Gastroesophageal sphincter (tissue), 4 donors: ENCODE measurements at places on chromosomes 3 and 15.

DNA sequence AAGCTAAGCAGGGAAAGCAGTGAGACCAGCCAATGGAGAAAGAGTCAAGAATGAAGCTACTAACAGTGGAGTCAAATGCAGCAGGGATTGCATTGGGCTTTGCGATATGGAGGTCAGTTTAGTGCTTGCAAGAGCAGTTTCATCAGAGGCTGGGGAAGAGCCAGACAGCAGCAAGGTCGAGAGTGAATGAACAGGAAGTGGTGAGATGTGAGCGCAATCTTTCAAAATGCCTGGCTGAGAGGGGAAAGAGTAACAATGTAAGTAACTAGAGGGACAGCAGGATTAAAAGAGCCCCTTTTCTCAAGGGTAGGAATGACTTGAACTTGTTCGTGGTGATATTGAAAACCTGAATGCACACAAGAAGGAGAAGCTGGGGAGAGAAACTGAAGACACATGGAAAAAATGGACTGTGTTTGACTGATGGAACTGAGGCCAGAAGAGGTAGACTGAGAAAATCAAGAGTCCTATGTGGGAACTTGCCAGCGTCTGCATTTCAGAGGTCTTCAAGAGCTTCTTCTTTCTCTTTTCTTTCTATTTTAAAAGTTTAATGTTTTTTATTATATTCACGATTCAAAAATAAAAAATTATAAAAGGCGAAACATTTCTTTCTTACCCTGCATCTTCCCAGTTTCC is 30.6 kb upstream of the GPR160 start:
- no peak for ATAC-seq

DNA sequence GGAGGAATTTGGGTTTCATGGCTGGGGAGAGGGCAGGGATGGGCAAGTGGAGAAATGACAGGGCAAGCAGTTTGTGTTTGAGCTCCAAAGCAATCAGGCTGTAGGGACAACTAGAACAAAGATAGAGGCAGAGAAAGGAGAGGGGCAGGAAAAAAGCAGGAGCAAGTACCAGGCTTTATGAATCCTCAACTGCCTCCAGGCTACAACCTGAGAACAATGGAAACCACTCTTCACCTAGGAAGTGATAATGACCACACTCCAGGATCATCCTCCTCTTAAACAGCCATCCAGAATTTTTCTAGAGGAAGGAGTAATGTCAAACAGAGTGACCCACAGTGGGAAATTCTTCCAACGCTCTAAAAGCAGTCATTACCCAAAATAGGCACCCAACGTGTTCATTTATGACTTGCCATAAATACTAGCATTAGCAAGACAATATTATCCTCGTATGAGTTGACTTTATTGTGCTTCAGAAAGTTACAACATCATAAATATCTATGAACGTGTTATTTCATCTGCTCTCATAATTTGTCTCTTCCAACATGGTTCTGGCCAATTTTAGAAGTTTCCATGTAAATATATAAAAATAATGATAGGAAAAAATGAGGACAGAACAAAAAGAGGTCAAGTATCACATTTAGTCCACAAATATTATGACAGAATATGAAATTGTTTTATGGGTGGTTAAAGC is 50.5 kb downstream of the TNFAIP8L3 start:
- ATAC-seq: no peak

GRCh38 chr3:130345487-130346079 is at the start of gene COL6A5:
Gene COL6A5 (plus strand): TSS chr3:130345672. CDS start chr3:130373639, 27,967 bp downstream.
- no peak for ATAC-seq

DNA sequence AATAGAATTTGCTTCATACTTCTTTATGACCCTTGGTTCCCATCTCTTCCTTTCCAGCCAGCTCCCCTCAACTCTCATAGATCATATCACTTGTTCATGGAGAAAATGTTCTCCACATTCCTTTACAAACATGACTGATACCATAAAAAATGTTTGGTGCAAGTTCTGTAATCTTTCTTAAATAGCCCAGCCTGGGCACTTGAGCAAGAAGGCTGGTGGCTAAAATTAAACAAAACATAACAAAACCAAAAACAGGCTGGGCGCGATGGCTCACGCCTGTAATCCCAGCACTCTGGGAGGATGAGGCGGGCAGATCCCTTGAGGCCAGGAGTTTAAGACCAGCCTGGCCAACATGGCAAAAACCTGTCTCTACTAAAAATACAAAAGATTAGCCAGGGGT is 8.9 kb upstream of the POLR2M start:
- ATAC-seq: no peak

DNA sequence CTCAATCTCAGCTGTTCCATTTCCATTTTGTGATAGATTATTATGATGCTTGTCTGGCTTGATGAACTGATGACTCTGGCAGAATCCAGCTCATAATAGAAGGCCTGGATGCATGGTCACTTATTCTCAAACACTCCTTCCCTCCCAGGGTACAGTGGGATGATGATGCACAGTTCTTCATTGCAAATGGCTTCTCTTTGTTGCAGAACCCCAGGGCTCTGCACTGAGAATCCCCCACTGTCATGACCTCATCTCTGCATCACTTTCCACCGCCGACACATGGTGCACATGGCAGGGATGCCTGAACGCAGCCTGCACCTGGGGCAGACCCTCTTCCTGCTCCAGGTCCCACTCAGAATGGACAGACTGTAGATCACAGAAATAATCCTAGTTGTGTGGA is 515.6 kb upstream of the NR2F2 start:
- ATAC-seq: no peak

GRCh38 chr3:6250167-6250566 is 610.7 kb upstream of the GRM7 start:
- ATAC-seq: no peak

- ATAC-seq: no peak
These were observed 16.0 kb downstream of the RMDN3 start for GRCh38 chr15:40739047-40739446.

DNA sequence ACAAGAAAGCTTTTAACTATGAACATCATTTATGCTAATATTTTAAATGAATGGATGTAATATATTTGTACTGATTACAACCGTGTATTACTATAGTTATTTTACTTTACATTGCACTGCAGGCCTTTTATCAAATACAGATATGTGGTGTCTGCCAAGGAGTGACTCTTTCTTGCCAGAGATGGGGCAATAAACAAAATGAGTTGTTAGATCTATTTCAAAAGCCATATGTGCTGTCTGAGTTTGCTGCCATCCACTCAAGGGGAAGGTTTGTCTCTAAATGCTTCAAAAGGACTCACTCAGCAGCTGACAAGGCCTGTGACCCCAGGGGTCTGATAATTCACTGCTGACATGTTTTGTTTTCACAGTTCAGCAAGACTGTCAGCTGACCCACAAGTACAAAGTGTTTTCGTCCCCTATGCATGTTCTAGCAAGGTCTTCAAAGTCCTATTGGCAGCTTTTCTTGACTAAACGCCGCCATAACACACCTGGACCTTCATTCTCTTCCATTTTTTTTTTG is 41.3 kb upstream of the ZBED2 start:
- ATAC-seq: no peak

- ATAC-seq: no peak
These were observed 34.3 kb downstream of the UBXN7 start for GRCh38 chr3:196397941-196398340.

DNA sequence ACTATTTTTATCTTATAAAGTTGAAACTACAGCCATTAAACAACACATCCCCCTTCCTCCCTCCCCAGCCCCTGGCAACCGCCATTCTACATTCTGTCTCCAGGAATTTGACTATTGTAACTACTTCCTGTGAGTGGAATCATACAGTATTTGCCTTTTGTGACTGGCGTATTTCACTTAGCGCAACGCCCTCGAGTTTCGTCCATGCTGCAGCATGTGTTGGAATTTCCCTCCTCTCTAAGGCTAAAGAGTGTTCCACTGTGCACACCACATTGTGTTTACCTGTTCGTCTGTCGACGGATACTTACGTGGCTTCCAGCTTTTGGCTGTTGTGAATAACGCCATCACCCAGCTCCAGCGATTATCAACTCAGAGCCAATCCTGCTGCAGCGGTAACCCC is 52.0 kb upstream of the DLG1 start:
- no peak for ATAC-seq

DNA sequence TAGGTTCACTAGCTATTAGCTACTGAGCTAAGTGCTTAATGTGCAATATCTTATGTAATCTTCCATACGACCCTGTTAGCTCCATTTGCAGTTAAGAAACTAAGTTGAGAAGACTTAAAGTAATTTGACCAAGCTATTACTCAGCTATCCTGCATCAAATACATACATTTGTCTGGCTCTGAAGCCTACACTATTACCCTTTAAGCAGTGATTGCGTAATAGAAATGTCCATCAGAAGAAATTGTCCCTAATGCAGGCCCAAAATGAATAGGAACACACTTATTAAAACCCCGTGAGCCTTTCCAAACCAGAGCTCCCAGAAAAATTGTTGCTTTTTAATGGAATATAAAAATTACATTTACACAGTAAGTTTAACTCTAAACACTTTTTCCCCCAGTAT is 5.3 kb upstream of the MYO1E start:
- no peak for ATAC-seq

- ATAC-seq: no peak
These were observed 37.9 kb upstream of the SLC2A2 start for GRCh38 chr3:171064461-171064860.

- ATAC-seq: peak; percentile 57
These were observed at the start of gene ZBTB47 for GRCh38 chr3:42653560-42654330. Gene ZBTB47 (plus strand): TSS chr3:42653697. CDS start chr3:42658356, 4,659 bp downstream.

GRCh38 chr3:10848261-10848660 is 32.2 kb downstream of the SLC6A11 start:
- ATAC-seq: no peak

DNA sequence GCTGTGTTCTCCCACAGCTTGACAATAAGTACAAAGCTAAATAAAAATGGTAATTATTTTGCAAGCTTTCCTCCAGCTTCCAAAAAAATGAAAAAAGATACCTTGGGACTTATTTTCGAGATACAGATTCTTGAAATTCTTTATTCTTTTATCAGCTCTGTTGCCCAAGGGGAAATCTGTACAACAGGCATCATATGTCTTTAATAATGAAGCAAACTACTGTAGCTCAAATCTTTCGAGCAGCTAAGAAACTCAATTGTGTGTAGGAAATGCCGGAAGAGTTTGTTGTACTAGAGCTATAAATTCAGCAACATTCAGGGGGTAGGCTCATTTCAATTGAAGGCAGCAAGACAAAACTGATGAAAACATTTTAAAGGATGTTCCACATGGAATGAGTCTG is 297.7 kb downstream of the GBE1 start:
- ATAC-seq: no peak

- no peak for ATAC-seq
These were observed 33.4 kb downstream of the FEM1B start for GRCh38 chr15:68310804-68311463.

DNA sequence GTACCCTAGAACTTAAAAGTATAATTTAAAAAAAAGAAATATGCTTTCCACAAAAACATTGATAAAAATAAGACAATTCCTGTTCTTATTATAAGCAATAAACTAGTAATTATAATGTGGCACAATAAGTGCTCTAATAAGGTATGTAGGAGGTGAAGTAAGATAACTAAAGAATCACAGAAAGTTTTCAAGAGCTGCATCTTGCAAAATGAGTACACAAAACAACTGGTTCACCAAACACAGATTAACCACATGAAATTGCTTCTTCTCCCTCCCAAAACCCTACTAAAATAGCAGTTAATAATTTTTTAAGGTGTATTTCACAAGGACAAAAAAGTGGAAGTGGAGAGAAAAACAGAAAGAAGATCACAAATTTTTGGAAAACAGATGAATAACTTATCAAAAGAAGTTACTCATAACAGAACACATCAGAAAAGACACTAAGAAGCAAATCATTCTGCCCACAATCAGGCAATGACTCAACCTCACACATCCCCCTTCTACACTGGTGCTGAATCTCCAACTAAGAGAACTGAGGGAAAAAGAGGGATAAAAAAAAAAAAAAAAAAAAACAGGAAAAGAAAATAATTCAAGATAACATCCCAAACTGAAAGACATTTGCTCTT is 64.2 kb downstream of the TBC1D5 start:
- ATAC-seq: no peak

GRCh38 chr15:39585871-39586301 is 5.0 kb downstream of the THBS1 start:
- ATAC-seq: no peak

- no peak for ATAC-seq
These were observed 70.3 kb upstream of the PLXNA1 start for GRCh38 chr3:126912491-126913195.

GRCh38 chr3:111047812-111048435 is 23.7 kb upstream of the NECTIN3 start:
- ATAC-seq: no peak

DNA sequence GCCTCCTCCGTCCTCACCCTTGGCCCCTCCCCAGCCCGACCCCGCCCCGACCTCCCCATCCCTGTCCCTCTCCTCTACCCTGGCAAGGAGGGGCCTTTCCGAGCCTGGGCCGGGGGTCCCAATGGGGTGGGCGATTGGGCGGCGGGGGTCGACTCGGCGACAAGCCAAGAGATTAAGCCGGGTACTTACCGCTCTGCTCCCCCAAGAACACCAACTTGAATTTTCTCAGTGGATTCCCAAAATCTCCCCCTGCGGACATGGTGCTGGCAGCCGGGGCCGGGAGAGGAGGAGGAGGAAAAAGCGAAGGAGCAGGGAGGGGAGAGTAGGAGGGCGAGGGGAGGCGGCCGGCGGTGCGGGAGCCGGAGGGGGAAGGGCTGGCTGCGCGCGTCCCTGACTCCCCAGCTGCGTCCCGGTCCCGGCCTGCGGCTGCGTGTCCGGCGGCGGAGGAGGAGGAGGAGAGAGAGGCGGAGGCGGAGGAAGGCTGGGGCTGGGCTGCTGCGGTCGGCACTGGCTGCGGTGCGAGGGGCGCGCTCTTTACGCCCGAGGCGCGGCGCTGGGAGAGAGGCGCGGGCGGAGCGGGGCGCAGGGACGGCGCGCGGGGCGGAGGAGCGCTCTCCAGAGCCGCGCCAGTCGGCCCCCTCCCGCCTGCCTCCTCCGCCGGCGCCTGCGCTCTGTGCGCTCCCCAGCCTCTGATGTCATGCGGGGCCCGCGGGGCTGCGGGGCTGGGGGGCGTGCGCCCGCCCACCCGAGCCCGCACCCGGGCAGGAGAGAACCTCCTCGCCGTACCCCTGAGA is at the start of gene RAB6B:
Gene RAB6B, minus strand, starts transcription at position 675 of the 794 bp plus-strand sequence. Its CDS starts 416 bp downstream, at position 259.
- peak; percentile 83 for ATAC-seq

GRCh38 chr3:72231439-72232196 is 446.7 kb upstream of the PROK2 start:
- ATAC-seq: no peak

GRCh38 chr15:98787936-98788757 is 139.8 kb downstream of the IGF1R start:
- ATAC-seq: no peak

GRCh38 chr3:61562042-61562720 is 810 bp downstream of the PTPRG start:
- ATAC-seq: no peak

- no peak for ATAC-seq
These were observed 1054.2 kb downstream of the NAALADL2 start for GRCh38 chr3:175913286-175913685.

- no peak for ATAC-seq
These were observed 150.7 kb downstream of the SST start for GRCh38 chr3:187519428-187519890.

- peak; percentile 72 for ATAC-seq
These were observed 61.4 kb downstream of the UMPS start for GRCh38 chr3:124791639-124792151.

DNA sequence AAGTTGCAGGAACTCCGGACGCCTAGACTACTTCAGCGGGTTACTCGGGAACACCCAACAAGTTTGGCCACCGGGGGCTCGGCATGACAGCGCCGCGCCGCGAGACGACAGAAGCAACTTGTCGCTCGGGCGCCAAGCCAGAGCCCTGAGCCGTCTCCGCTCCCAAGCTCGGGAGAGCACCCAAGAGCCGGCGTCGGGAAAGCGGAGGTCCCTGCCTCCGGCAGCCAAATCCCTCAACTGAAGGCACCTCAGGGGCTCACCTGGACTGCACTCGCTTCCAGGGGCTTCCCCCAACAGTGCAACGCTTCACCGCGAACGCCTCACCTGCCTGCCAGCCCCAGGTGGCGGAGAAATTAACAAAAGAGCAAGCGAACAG is 640 bp downstream of the MB21D2 start:
- peak; percentile 31 for ATAC-seq
